ENCODE measurements at places on chromosomes 6 and 20.

GRCh38 chr6:971981-972640 lies 279.2 kb upstream of the EXOC2 start:
- no peak for DNase-seq

DNA sequence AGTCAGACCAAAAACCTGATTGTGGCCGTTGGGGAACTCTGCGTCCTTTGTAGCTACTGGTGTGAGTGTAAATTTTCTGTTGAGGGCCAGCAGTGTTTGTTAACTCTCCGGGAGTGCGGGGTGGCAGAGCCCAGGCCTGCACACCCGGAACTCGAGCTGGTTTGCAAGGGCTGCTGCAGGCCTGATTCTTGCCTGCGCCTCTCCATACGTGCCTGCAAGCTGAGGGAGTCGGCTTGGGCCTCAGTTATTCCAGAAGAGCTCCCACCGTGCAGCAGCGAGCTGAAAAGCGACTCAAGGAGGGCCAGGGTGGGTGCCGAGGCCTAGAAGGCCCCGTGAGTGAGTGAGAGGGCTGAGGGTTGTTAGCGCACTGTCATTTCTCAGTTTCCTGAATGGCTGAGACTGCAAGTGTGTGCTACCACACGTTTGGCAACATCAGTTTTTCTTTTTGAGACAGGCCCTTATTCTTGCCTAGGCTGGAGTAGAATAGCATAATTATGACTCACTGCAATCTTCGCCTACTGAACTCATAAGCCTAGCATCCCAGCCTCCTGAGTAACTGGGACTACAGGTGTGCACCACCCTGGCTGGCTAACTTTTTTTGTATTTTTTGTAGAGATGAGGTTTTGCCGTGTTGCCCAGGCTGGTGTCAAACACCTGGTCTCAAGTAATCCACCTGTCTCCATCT lies 33.9 kb upstream of the KIF13A start:
- no peak for DNase-seq

DNA sequence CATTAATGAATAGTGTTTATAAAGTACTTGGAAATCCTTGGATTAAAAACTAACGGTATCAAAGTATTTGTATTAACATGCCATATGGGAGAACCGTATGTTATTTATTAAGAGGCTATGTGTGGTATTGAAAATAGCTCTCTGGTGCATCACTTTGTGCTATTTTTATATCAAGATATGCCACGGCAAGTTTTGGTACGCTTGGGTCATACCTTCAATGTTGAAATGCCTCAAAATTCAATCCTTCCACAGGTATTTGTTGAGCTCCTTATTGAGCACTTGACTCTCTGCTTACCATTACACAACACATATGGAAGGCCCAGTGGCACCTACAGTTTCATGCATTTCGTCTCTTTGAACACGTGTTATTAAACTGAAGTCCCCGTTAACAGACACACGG lies 647.9 kb downstream of the KIF16B start:
- no peak for DNase-seq

GRCh38 chr20:48384147-48384818 lies 443.5 kb downstream of the PREX1 start:
- no peak for DNase-seq

DNA sequence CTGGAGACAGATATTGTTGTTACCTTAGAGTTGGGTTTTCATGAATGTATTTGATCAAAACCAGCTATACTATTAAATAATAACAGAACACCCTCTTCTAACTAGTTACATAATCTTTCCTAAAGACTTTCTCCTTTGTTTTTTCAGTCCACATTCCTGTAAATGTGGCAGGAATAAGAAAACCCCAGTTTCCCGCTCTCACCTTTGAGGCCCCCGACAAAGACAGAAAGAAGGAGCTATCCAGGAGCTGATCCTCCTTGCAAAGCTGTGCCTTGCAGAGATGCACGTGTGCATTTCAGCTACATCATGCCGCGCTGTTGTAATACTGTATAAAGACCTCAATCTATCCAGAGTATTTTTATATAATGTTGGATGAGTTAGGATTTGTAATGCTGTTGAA lies 102.7 kb downstream of the SLC22A3 start:
- no peak for DNase-seq

- DNase-seq = no peak
Observed at GRCh38 chr6:41023114-41023513, 15.9 kb downstream of the UNC5CL start.

DNA sequence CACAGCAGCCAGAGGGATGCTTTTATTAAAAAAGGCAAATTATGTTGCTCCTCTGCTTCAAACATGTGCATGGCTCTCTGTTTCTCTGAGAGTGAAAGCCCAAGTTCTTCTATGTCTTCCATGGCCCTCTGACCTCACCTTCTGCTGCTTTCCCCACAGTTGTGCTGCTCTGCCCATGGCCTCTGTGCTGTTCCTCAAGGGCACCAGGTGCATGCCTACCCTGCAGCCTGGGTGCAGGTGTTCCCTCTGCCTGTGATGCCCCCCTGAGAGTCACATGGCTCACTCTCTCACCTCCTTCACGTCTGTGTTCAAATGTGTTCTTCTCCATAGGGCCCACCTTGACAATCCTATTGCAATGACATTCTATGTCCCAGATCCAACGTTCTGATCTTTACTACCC lies 477.0 kb upstream of the CHD6 start:
- DNase-seq = no peak

GRCh38 chr6:71512256-71512655 lies 223.6 kb downstream of the OGFRL1 start:
- no peak for DNase-seq

DNA sequence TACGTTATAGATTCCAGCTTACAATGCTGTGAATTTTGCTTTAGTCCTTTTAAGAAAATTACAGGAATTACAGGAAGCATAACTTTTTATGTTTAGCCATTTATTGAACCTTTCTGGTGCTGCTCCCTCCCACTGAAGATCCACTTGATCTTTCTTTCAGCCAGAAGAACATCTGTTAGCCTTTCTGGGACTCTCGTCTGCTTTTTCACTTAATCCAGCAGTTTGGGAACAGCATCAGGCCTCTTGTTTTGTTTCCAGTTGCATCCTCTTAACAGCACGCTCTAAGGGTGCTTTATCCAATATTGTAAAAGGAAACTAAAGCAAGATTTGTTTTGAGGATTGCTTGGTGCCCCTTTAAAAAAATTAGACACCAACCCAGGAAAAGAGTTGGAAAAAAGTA lies 10.3 kb upstream of the CYP24A1 start:
- DNase-seq = no peak

- no peak for DNase-seq
Observed at GRCh38 chr6:136303516-136303915, 13.9 kb upstream of the BCLAF1 start.

GRCh38 chr6:81075974-81076373 lies 676.5 kb downstream of the TENT5A start:
- DNase-seq = no peak

GRCh38 chr6:43989581-43990146 lies 137.6 kb downstream of the MRPL14 start:
- DNase-seq = no peak

GRCh38 chr6:136608991-136609390 lies 58.8 kb upstream of the MAP7 start:
- DNase-seq = no peak

GRCh38 chr6:78910010-78910409 lies 42.7 kb downstream of the IRAK1BP1 start:
- no peak for DNase-seq

All from amygdala (tissue), 56 donors.